ENCODE measurements at places on chromosomes 12 and 14. TPM values are rescaled to one million over a fixed set of nuclear protein-coding genes. Genes with fewer than 3 reads are reported as not detected.

Gene TRIM9
- total RNA-seq, result 2.5 TPM

Gene ADCY4
- total RNA-seq, result 17.8 TPM

Gene CIROP
- not detected for total RNA-seq

Gene SFSWAP
- total RNA-seq, result 26.1 TPM

Gene PRR4
- total RNA-seq, result not detected

Gene MYH6
- total RNA-seq, result 0.04 TPM

Gene PPP1CC
- total RNA-seq, result 141 TPM

Gene CRADD
- 60.7 TPM for total RNA-seq

Gene SLC5A8
- total RNA-seq, result not detected

- H3K27me3 ChIP-seq, result no peaks in the 10 kb centered on the region
- H3K4me3 ChIP-seq, result no peak overlapping the region
- H3K27ac ChIP-seq, result no peak overlapping the region
Observed at GRCh38 chr14:102973706-102974285, 51.3 kb downstream of the AMN start.

- H3K4me3 ChIP-seq, result no peak overlapping the region
- H3K27me3 ChIP-seq, result no peaks in the 10 kb centered on the region
- DNase-seq, result no peak
- no peak overlapping the region for H3K27ac ChIP-seq
- H3K36me3 ChIP-seq, result no peaks in the 10 kb centered on the region
Observed at GRCh38 chr12:26279091-26279490, 83.7 kb downstream of the SSPN start.

GRCh38 chr14:100850841-100851585 is 25.1 kb downstream of the MEG3 start:
- no peaks in the 10 kb centered on the region for H3K27me3 ChIP-seq
- H3K4me3 ChIP-seq, result no peak overlapping the region
- peaks cover 31% of the 10 kb centered on the region for H3K4me1 ChIP-seq
- peak; percentile 78 for DNase-seq
- peak overlapping the region; percentile 48 for H3K27ac ChIP-seq

DNA sequence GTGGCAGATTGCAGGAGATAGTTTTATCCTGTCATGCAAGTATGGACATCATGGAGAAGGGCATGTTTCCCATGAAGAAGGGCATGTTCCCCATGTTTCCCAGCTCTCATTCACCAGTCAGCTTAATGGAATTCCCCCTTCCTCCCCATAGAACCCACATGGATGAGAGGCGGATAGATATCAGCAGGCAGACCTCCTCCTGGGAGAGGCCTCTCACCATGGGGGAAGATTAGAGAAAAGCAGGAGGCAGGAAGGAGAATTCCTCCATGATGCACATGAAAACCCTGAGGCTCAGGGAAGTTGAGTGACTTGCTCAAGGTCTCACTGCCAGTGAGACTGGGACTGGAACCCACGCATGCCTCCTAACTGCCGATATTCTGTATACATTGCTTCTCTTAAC is 92.9 kb upstream of the FOXN3 start:
- H3K27me3 ChIP-seq, result no peaks in the 10 kb centered on the region
- DNase-seq, result no peak
- no peaks in the 10 kb centered on the region for H3K36me3 ChIP-seq
- H3K27ac ChIP-seq, result no peak overlapping the region

- H3K36me3 ChIP-seq, result no peaks in the 10 kb centered on the region
- H3K27ac ChIP-seq, result no peak overlapping the region
- H3K4me3 ChIP-seq, result no peak overlapping the region
- peaks cover 17% of the 10 kb centered on the region for H3K4me1 ChIP-seq
Observed at GRCh38 chr14:105394714-105395537, 3.4 kb upstream of the TEX22 start.

DNA sequence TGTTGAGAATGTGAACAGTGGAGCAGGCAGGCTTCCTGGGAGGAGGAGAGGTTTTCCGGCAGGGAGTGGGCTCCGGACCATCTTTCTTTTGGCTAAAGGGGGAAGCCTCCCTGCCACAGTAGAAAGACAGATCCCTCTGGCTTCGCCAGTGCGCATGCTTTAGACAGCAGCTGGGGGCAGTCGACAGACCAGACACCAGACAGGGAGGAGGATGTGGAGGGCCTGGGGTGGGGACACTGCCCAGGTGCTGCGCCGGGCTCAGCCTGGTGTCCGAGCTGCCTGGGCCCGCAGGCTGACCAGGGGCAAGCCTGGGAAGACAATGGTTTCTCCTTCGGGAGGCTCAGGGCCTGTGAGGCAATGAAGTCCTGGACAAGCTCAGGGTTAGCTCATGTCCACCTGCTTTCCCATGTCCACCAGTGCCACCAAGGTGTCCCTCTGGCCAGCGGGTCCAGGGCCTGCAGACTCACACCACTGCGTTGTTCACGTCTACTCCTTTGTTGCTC is 67.3 kb downstream of the PRIMA1 start:
- H3K4me3 ChIP-seq, result no peak overlapping the region
- H3K4me1 ChIP-seq, result no peaks in the 10 kb centered on the region
- no peak overlapping the region for H3K27ac ChIP-seq

- no peaks in the 10 kb centered on the region for H3K4me1 ChIP-seq
- H3K36me3 ChIP-seq, result no peaks in the 10 kb centered on the region
- no peak overlapping the region for H3K4me3 ChIP-seq
- no peak overlapping the region for H3K27ac ChIP-seq
Observed at GRCh38 chr12:75790219-75790618, 241.4 kb downstream of the PHLDA1 start.

DNA sequence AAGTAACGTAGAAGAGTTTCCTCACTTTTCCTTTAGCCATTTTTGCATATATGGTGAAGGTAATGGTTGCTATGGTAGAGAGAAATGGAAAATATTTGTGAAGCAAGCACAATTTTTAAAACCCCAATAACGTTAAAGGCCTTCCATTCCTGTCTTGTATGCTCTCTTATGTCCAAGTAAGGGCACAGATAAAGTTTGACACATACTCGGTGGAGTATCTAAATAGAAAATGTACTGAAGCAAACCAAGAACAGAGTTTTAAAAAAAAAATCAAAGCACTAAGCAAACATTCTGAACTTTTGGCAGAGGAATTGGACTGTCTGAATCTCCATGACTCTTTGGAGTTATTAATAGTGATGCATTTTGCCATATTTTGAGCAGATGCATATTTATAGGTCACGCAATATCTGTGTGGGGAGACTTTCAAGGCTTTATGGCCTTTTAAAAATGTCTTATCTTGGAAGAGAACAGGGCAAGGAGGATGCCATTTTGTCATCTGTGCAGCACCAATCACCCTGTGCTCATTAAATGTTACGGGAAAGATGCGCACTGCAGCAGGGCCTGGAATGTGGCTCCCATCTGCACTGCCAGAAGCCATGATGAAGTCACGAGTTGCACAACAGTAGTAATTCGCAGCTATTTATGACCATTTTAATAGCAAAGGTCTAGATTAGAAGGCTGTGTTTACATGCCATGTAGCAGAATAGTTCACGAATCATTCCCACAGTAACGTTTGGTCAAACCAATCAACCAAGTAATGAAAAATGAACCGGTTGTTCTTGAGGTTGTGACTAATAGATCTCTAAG is 23.3 kb upstream of the AMIGO2 start:
- no peak overlapping the region for H3K4me3 ChIP-seq
- H3K27me3 ChIP-seq, result no peaks in the 10 kb centered on the region

DNA sequence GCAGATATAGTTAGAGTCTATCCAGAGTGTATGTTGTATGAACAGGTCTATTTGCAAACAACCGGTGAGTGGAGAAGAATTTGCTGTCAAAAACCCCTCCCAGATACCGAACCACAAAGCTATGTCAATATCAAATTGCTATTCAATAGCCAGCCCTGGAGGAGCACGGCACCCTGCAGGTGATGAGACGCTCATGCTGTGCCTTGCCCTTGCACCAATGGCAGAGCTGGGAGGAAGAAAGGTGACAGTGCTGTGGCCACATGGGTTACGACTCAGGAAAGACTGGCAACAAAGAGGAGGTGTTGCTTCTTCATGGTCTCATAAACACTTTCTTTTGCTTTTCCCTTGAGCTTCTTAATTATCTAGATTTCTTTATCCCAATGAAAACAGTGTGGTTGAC is 55.7 kb downstream of the PAX9 start:
- peaks cover 6% of the 10 kb centered on the region for H3K4me1 ChIP-seq
- no peak for DNase-seq
- H3K36me3 ChIP-seq, result no peaks in the 10 kb centered on the region
- H3K27me3 ChIP-seq, result no peaks in the 10 kb centered on the region
- no peak overlapping the region for H3K4me3 ChIP-seq
- H3K27ac ChIP-seq, result no peak overlapping the region

DNA sequence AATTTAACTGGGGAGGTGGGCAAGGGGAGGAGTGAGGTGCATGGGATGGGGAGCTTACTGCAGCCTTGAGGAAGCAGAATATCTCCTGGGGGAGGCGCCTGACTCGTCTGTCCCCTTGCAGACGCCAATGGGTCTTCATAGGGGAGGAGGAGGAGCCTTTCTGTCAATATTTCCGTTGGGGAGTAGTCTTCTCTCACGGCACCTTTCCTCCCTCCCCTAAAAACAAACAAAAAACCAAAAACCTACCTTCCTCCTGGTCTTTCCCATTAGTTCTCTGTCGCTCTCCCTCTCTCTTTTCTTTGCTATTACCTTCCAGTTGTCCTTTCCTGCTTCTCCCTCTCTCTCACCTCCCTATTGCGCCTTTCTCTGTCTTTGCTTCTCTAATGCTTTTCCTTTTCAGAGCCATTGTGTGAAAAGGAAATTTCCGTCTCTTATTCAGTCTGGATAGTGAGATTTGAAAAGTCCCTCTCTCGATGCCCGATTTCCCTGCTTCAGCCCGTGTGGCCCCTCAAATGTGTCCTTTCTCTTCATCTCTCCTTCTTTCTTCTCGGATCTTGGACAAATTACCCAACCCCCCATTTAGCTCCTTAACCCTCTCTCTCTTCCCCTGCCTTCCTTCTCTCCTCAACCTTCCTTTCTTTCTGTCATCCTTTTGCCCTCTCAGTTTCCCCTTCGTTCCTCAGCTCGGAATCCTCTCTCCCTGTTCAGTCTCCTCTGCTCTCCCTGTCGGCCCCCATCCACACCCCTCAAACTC is 5.9 kb downstream of the GPR84 start:
- H3K4me3 ChIP-seq, result peak overlapping the region; percentile 1
- H3K36me3 ChIP-seq, result no peaks in the 10 kb centered on the region
- H3K27me3 ChIP-seq, result no peaks in the 10 kb centered on the region
- peaks cover 26% of the 10 kb centered on the region for H3K4me1 ChIP-seq
- no peak for DNase-seq

- no peak overlapping the region for H3K27ac ChIP-seq
- no peaks in the 10 kb centered on the region for H3K27me3 ChIP-seq
- H3K36me3 ChIP-seq, result no peaks in the 10 kb centered on the region
- DNase-seq, result no peak
Observed at GRCh38 chr12:90974286-90974685, 19.3 kb upstream of the CCER1 start.

DNA sequence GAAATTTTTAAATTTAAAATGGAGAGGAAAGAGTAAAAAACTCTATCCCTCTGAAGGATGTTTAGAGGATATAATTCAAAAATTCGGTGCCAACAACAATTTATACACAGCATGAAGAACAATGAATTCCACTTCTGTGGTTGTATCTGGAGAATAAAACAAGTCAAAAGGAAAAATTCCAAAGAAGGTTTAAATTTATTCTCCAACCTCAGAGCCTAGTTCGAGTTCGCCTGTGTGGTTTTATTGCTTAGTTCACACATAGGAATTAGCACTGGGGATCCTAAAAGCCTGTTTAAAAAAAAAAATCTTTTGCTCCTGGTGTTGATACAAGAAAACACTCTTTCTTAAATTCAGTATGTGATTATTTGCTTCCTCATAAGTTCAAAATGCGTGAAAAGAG is 79.2 kb downstream of the LLPH start:
- no peaks in the 10 kb centered on the region for H3K36me3 ChIP-seq
- no peak overlapping the region for H3K27ac ChIP-seq
- H3K4me1 ChIP-seq, result peaks cover 12% of the 10 kb centered on the region
- DNase-seq, result no peak

DNA sequence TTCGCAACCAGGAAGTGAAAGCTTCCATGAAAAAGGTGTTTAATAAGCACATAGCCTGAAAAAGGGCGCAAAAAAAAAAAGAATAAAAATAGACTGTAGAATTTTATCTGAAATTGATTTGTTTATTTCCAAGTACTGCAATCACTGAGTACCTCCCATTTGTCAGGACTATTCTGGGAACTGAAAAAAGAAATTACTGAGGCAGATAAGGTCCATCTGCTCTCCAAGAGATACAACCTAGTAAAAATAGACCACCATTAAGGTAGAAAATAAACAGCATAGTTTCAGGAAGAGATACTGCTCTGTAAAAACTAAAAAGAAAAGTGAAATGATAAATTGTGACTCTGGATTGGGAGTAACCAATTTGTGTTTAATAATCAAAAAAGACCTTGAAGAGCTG is 24.7 kb downstream of the OR4N2 start:
- no peak for DNase-seq
- no peaks in the 10 kb centered on the region for H3K36me3 ChIP-seq
- H3K27me3 ChIP-seq, result no peaks in the 10 kb centered on the region
- H3K4me1 ChIP-seq, result no peaks in the 10 kb centered on the region
- H3K4me3 ChIP-seq, result no peak overlapping the region
- H3K27ac ChIP-seq, result no peak overlapping the region

DNA sequence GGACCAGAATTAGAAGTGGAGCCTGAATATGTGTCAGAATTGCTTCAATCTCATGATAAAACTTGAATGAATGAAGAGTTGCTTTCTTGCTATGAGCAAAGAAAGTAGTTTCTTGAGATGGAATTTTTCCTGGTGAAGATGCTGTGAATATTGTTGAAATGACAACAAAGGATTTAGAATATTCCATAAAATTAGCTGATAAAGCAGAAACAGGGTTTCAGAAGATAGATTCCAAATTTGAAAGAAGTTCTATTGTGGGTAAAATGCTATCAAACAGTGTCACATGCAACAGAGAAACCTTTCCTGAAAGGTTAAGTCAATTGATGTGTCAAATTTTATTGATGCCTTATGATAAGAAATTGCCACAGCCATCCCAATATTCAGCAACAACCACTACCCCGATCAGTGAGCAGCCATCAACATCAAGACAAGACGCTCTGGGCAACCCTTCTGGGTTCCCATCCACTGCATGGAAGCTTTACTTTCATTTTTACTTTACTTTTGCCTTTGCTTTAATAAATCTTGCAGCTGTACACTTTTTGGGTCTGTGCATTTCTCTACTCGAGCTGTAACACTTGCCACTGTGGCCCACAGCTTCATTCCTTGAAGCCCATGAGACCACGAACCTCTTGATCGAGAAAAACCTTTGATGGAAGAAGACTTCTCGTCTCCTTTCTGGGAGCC is 104.0 kb upstream of the SSTR1 start:
- H3K4me1 ChIP-seq, result no peaks in the 10 kb centered on the region
- H3K27me3 ChIP-seq, result no peaks in the 10 kb centered on the region

- no peak overlapping the region for H3K27ac ChIP-seq
- H3K27me3 ChIP-seq, result no peaks in the 10 kb centered on the region
- H3K4me1 ChIP-seq, result no peaks in the 10 kb centered on the region
- no peaks in the 10 kb centered on the region for H3K36me3 ChIP-seq
- DNase-seq, result peak; percentile 23
Observed at GRCh38 chr12:59808317-59808910, 212.6 kb downstream of the SLC16A7 start.
